Upper lobe of left lung (tissue), 6 donors: ENCODE measurements at places on chromosomes 2 and 18. TPM values are rescaled to one million over a fixed set of nuclear protein-coding genes. Genes with fewer than 3 reads are reported as not detected.
A peak's percentile ranks its signal among the peaks of the same experiment; 100 is the strongest.

Gene LRP2
- 56.5 TPM for total RNA-seq

DNA sequence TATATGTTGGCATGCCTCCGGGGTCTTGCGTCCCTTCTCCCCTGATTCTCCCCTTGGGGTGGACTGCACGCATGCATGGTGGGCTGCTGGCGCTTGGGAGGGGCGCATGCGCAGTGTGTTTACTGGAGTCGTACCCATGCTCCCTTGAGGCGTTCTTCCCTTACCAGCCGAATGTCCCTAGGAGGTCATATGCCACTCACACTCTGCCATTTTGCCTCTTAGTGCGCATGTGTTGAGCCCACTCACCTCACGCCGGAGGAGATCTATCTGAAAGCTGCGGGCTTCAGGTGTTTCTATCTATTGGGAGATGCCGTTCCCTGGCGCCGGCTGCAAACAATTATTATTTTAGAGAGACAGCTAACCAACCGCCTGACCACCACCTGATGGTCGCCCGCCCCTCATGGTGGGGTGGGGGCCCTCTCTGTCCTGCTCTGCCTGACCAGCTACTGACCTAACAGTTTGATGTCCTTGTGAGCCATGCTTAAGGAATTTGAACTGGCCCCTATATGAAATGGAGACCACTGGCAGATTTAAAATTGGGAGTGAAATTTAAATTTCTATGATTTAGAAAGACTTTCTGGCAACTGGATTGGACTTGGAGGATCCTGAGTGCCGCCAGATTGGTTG lies 179.6 kb downstream of the RNF144A start:
- peak; percentile 39 for DNase-seq

Gene IL36G
- not detected for total RNA-seq

Gene TLX2
- total RNA-seq: not detected

DNA sequence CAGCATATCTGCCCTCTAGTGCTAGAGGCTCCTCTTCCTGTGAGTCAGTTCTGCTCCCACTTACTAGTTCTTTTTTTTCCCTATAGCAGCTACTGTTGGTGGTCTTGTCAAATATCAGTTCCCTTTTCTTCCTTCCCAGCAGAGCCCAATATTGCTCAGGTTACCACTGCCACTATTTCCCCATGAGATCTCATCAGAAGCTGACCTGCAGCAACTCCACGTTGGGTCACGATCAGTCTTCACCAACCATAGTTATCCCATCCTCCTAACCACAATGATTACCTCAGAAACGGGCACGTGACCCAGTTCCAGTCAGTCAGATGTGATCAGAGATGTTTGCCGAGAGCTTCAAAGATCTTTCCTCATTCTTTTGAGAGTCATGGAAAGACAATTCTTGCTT lies 59.7 kb upstream of the CAPN13 start:
- no peak for DNase-seq

DNA sequence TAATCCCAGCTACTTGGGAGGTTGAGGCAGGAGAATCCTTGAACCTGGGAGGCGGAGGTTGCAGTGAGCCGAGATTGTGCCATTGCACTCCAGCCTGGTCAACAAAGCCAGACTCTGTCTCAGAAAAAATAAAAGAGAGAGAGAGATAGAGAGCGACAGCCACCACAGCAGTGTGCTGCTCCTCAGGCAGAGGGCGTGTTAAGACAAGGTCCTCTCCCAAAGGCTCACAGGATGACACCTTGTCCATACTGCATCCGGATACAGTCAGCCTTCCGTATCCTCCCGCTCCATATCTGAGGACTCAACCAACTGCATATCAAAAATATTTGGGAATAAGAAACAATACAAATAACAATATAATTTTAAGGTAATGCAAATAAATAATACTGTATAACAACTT lies 20.1 kb downstream of the ARL4C start:
- DNase-seq: no peak

- no peak for DNase-seq
Measured at GRCh38 chr2:55395724-55396605, 23.7 kb downstream of the CCDC88A start.

GRCh38 chr2:215218587-215219577 lies 80.5 kb upstream of the ABCA12 start:
- DNase-seq: peak; percentile 26
